CD8-positive, alpha-beta memory T cell (primary cell): ENCODE measurements at places on chromosomes 11 and 22. TPM values are rescaled to one million over a fixed set of nuclear protein-coding genes. Genes with fewer than 3 reads are reported as not detected.
A peak's percentile ranks its signal among the peaks of the same experiment; 100 is the strongest.

The LRRC10B gene
- total RNA-seq, result not detected

The LGALS12 gene
- not detected for total RNA-seq

The TRIM49B gene
- total RNA-seq, result not detected

The SPON1 gene
- 0.97 TPM for total RNA-seq

The MRGPRF gene
- not detected for total RNA-seq

The CRYBB1 gene
- not detected for total RNA-seq

The GP1BB gene
- not detected for total RNA-seq

The TIGD3 gene
- 0.91 TPM for total RNA-seq

The SLC16A8 gene
- not detected for total RNA-seq

The ASPHD2 gene
- total RNA-seq, result 14.2 TPM

GRCh38 chr11:890794-891540 is 19.6 kb downstream of the CHID1 start:
- H3K27ac ChIP-seq, result no peak overlapping the region
- no peaks in the 10 kb centered on the region for H3K4me1 ChIP-seq
- no peaks in the 10 kb centered on the region for H3K27me3 ChIP-seq
- DNase-seq, result no peak
- no peaks in the 10 kb centered on the region for H3K36me3 ChIP-seq
- H3K4me3 ChIP-seq, result no peak overlapping the region

DNA sequence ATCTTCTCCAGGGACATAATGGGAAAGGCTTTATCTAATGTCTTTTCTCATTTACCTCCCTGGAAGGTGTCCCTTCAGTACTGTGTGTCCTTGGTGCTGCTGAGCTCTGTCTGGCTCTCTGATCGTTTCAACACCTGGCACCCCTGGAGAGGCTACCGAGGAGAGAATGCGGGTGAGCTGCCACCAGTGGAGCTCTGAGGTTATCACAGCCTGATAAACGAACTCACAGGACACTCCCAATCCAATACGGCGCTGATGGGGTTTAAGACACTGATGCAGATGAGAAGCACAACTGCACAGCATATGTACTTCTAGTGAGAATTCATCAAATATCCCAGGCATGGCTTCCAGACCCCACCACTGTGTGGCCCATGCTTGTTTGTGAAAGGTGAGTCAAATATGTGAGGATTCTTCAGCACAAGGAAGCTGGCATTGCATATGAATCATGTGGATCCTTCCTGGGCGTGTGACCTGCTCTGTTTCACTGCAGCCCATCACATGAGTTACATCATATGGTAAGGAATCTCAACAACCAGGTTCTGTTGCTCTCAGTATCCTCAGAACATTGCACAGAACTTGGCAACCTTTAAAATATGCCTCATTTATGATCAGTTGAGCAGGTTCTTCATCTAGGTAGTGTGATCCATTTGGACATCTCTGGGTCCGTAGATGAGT is 34.8 kb upstream of the VWA5A start:
- no peak overlapping the region for H3K27ac ChIP-seq
- no peak overlapping the region for H3K4me3 ChIP-seq
- H3K36me3 ChIP-seq, result no peaks in the 10 kb centered on the region

DNA sequence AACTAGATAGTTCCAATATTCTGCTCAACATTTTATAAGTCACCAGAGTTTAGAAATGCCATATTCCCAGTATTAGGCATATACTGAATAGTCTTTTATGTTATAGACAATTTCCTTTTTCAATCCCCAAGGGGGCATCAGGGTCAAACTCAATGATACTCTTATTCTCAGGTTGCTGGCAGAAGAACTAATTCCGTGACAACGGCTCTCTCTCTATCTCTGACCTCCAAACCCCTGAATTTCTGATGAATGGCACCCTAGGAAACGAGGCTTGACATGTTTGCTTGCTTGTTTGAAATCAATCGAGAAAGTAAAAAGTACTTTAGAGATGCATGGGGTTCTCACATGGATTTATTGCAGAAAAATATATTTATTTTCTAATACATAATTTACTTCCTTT is 160.1 kb downstream of the CASP12 start:
- no peak overlapping the region for H3K4me3 ChIP-seq
- H3K36me3 ChIP-seq, result no peaks in the 10 kb centered on the region
- DNase-seq, result no peak
- no peaks in the 10 kb centered on the region for H3K27me3 ChIP-seq

- no peak for DNase-seq
- H3K4me1 ChIP-seq, result peaks cover 6% of the 10 kb centered on the region
- no peaks in the 10 kb centered on the region for H3K36me3 ChIP-seq
- no peaks in the 10 kb centered on the region for H3K27me3 ChIP-seq
Measured at GRCh38 chr22:17920145-17920605, 104.2 kb downstream of the MICAL3 start.

DNA sequence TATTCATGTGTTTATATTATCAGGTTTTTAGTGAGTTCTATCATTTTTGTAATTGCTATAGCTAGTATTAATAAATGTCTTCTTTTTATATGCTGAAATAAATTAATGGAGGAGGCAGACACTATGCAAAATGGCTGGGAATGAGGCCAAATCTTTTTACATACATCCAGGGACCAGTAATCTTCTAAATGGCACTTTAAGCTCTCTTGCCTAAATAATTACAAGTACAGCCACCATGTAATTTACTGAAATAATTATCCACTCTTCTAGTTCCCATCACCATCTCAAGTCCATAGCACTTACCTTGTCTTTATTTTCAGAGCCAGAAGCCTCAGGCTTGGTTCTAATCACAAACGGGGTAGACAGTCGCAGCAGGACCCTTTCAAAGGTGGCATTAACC is 79.1 kb downstream of the GUCY1A2 start:
- H3K36me3 ChIP-seq, result no peaks in the 10 kb centered on the region
- no peaks in the 10 kb centered on the region for H3K4me1 ChIP-seq

DNA sequence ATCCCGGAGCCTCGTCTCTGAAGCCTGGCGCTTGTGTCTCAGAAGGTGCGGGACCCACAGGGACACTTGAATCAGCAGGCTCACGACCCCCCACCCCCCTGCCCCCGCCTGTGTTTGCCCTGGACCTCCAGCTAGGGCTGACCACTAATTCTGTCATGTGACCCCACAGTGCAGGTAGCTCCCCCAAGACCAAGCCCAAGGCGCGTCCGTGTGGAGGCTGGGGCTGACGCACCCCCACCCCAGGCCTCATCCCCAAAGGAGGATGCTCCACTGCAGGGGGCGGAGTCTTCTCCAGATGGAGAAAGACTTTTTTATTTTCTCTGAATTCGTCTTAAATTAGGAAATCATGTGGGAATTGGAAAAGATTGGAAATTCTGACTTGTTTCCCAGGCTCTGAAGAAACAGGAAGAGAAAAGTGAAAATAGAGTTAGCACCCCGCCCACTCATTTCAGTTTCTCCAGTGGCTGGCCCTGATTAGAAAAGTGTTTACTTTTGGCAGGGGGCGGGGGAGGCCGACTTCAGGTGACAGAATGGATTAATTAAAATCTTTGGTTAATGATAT is 1.0 kb upstream of the RELA start:
- H3K36me3 ChIP-seq, result peaks cover 28% of the 10 kb centered on the region
- DNase-seq, result peak; percentile 35
- peak overlapping the region; percentile 97 for H3K4me3 ChIP-seq
- H3K27ac ChIP-seq, result peak overlapping the region; percentile 97
- peaks cover 22% of the 10 kb centered on the region for H3K4me1 ChIP-seq

DNA sequence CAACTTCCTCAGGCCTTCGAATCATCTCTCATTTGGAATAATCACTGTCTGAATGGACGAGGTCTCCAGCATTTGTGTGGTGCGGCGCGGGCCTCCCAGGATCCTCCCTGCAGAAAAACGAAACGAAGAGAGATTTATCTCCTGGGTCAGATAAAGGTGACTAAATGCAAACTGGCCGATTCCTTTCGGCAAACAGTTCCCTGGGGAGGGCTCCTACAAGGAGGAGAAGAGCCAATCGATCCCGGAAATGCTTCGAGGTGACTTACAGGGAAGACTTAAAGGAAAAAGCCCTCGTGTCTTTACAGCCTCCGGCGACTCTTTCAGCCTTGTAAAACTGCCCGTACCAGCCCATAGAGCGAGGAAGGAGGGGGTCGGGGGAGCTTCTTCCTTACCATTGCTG is 126.5 kb downstream of the MIAT start:
- DNase-seq, result no peak
- H3K4me1 ChIP-seq, result no peaks in the 10 kb centered on the region
- H3K36me3 ChIP-seq, result peaks cover 18% of the 10 kb centered on the region
- no peak overlapping the region for H3K4me3 ChIP-seq
- H3K27me3 ChIP-seq, result no peaks in the 10 kb centered on the region

- H3K4me1 ChIP-seq, result no peaks in the 10 kb centered on the region
- DNase-seq, result no peak
- no peaks in the 10 kb centered on the region for H3K27me3 ChIP-seq
Measured at GRCh38 chr11:10351435-10351764, 46.5 kb downstream of the ADM start.

- no peak overlapping the region for H3K27ac ChIP-seq
- no peaks in the 10 kb centered on the region for H3K36me3 ChIP-seq
- H3K27me3 ChIP-seq, result peaks cover 4% of the 10 kb centered on the region
- no peaks in the 10 kb centered on the region for H3K4me1 ChIP-seq
- DNase-seq, result no peak
Measured at GRCh38 chr11:7974668-7975067, 9.4 kb upstream of the NLRP10 start.

DNA sequence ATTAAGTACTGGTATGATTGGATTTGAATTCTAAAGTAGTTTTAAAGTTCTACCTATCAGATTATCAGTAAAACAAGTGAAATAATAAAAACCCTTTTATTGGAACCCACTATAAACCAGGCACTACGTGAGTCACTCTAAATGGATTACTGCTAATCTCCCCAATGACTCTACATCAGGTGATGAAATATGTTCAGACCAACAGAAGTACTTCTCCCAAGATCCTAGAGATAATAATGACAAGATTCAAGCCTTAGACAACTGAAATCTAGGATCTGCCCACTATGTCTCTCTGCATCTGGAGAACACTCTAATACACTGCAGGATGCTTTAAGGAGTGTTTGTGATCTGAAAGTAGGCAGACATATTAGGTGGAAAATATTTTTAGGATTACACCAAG is 652.1 kb upstream of the CHORDC1 start:
- no peak overlapping the region for H3K4me3 ChIP-seq
- no peak overlapping the region for H3K27ac ChIP-seq
- DNase-seq, result no peak
- H3K4me1 ChIP-seq, result no peaks in the 10 kb centered on the region
- H3K36me3 ChIP-seq, result no peaks in the 10 kb centered on the region

GRCh38 chr11:22674470-22675439 is 8.3 kb downstream of the GAS2 start:
- H3K27me3 ChIP-seq, result no peaks in the 10 kb centered on the region
- no peaks in the 10 kb centered on the region for H3K4me1 ChIP-seq
- H3K4me3 ChIP-seq, result no peak overlapping the region
- no peaks in the 10 kb centered on the region for H3K36me3 ChIP-seq

DNA sequence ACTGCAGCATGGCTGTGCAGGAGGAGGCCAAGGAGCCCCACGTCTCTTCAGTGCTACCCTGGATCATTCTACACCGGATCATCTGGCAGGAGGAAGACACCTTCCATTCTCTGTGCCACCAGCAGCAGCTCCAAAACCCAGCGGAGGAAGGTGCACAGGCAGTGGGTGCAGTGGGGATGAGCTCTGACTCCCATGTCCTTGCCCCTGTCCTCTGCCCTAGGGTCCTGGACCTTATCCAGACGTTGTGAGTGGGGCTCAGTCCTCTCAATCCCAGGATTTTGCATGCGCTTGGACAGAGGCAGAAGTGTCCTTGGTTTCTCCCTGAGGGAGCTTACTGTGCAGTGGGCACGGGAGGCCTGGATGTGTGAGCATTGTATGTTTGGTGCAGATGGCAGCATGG is 61.3 kb downstream of the CABIN1 start:
- no peak for DNase-seq
- peaks cover 50% of the 10 kb centered on the region for H3K36me3 ChIP-seq
- H3K4me1 ChIP-seq, result no peaks in the 10 kb centered on the region
- H3K27me3 ChIP-seq, result no peaks in the 10 kb centered on the region
- no peak overlapping the region for H3K27ac ChIP-seq

- no peaks in the 10 kb centered on the region for H3K27me3 ChIP-seq
- H3K36me3 ChIP-seq, result no peaks in the 10 kb centered on the region
- H3K4me3 ChIP-seq, result no peak overlapping the region
- no peak overlapping the region for H3K27ac ChIP-seq
- H3K4me1 ChIP-seq, result no peaks in the 10 kb centered on the region
- no peak for DNase-seq
Measured at GRCh38 chr22:26883393-26883792, 226.0 kb downstream of the MIAT start.

DNA sequence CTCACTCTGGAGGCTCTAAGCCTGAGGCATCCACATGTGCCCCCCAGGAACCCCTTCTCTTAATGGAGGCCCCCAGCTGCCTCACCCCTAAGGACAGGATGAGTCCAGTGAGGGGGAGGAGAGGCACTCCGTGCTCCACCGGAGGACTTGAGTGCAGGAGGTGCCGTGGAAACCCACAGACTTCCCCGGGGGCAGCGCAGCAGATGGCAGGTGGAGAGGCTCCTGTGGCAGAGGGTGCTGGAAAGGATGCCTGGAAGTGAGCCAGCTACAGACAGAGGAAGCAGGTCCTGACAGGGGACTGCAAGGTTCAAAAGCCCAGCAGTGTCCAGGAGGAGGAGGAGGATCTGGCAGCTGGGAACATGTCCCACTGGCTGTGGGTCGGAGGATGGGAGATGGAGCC is 1384.0 kb downstream of the TBC1D22A start:
- no peaks in the 10 kb centered on the region for H3K27me3 ChIP-seq
- DNase-seq, result no peak
- H3K27ac ChIP-seq, result no peak overlapping the region
- H3K4me3 ChIP-seq, result no peak overlapping the region

DNA sequence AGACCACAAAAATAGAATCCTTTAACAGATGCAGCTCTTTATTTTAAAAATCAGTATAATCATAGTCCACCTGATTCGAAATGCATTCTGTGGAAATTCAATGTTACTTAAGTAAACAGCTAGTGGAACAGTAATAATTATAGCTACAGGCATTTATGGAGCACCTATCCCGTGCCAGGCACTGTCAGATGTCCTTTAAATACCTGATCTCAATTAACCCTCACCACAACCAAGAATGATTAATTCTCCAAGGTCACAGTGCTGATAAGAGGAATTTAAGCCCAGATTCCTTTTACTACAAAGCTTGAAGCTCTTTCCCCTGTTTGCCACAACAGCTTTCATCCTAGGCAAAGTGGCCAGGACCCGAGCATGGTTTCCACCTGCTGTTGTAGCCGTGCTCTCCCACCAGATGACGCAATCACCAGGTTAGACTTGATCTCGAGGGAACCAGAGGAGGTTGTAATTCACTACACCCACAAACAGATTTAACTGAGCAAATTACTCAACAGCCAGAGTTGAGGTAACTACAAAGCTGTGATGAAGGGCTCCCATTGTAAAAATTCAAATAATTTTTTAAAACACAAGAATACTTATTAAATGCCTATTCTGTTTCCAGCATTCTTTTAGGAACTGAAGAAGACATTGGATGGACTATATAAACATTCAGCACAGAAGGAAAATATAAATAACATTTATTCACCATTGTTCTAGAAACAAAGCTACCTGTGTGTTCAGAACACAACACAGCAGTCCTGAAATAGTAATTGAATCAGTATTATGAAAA is 10.3 kb downstream of the PRDM10 start:
- DNase-seq, result peak; percentile 35
- no peak overlapping the region for H3K4me3 ChIP-seq
- no peaks in the 10 kb centered on the region for H3K27me3 ChIP-seq
- H3K27ac ChIP-seq, result no peak overlapping the region
- H3K4me1 ChIP-seq, result no peaks in the 10 kb centered on the region
- H3K36me3 ChIP-seq, result no peaks in the 10 kb centered on the region
